ENCODE measurements at places on chromosomes 12 and 14.

- no peak for DNase-seq
Observed at GRCh38 chr12:22014783-22015144, 31.3 kb upstream of the CMAS start.

DNA sequence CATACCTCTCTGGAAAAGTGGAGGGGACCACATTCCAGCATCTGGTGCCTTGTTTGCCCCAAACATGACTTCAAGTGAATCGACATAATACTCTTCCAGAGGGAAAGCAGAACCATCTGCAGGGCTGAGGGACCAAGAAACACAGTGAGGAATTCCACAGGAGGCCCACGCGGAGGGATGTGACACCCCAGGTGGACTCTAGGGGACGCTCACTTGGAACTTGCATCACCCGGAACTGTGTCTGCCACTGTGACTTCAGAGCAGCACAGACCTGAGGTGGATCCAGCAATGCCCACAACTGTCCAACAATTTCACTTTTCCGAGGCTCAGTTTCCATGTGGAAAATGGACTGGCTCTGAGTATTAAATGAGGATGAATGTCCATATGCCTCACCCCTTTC is 14.3 kb upstream of the CLMN start:
- no peak for DNase-seq

DNA sequence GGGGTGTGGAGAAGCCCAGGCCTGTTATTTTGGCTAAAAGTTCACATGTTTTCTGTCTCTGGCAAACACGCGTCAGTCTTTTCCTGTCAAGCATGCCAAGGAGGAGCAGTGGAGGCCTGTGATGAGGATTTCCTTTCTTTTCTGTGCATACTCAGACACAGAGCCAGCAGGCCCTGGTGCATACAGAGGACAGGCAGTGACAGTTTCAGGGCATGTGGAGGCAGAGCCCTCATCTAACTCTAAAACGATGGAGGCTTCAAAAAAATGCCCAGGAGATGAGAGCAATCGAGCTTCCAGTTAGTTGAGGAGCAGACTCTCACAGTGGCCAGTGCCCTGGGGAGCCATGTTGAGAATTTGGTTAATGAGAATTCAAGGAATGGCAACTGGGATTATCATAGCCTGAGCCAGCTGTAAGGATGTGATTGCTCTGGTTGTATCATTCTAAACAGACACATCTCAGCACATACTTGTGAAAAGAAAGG is 66.5 kb downstream of the TRAFD1 start:
- no peak for DNase-seq

GRCh38 chr12:6751767-6752166 is 1.2 kb downstream of the MLF2 start:
- no peak for DNase-seq

- no peak for DNase-seq
Observed at GRCh38 chr14:61940666-61941420, 178.6 kb downstream of the SNAPC1 start.

DNA sequence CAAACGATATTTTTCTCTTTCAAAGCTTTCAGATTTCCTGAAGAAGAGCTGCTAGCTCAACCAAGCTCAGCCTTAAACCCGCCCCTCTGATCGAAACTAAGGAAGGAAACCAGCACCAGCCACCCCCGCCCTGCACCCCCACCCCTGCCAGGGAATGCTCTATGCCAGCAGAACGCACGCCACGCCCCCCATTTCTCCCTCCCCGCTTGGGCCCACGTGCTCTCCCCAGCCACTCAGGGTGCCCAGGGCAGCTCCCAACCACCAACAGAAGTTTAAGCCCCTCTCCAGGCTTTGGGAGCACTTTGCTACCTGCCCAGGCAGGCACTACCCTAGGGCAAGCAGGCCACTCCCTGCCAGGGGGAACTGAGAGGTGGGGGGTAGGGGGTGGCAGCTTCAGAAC is 18.8 kb upstream of the KRT78 start:
- DNase-seq: peak; percentile 40

DNA sequence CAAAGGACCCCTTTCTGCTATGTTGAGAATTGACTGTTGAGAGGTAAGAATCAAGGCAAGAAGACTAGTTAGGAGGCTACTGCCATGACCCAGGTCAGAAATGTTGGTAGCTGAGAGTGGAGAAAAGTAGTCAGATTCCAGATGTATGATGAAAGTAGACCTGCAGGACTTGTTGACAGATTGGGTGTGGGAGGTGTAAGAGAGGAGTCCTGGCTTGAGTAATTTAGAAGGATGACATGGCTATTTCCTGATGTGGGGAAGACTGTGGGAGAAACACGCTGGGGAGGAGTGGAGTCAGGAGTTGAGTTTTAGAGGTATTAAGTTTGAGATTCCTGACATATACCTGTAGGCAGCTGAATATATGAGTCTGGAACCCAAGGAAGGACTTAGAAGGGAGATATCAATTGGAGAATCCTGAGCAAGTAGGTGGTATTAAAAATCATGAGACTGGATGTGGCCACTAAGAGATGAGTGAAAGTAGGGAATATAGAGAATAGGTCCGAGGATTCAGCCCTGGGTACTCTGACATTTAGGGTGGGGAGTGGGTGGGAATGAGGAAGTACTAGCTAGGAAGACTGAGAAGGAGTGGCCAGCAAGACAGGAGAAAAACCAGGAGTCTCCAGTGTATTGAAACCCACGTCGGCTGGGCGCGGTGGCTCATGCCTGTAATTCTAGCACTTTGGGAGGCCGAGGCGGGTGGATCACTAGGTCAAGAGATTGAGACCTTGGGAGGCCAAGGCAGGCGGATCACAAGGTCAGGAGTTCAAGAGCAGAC is 12.6 kb upstream of the DDX47 start:
- DNase-seq: no peak

DNA sequence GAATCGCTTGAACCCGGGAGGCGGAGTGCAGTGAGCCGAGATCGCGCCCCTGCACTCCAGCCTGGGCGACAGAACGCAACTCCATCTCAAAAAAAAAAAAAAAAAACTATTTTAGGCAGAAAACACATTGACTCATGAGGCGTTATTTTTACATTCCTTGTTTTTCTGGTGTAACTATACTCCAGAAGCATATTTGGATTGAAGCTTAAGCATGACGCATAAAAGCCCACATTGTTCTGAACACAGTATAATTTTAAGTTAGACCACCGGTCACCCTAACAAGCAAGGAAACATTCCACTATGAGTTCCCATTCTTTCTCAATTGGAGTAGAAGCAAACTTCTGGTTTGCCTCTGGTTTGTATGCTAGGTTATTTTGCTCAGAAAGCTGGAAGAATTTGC is 173.0 kb downstream of the MYRFL start:
- no peak for DNase-seq

DNA sequence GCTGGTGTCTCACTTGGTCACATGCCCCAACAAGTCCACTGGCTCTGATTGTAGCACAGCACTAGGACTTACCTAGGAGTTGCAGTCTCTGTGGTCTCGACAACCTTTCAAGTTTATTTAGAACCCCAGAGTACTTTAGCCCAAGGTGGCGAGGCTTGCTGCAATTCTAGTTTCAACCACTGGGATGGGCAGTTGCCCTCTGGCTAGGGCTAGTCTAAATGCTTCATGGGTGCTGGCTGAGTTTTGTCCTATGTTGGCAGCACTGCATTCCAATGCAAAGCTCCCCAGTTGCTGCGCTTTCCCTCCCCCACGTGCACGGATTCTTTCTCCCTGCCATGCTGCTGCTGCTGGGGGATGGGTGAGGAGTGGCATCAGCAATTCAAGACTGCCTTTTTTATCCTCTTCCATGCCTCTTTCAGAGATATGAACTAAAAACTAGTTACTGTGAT is 207.9 kb downstream of the SYNE2 start:
- no peak for DNase-seq

DNA sequence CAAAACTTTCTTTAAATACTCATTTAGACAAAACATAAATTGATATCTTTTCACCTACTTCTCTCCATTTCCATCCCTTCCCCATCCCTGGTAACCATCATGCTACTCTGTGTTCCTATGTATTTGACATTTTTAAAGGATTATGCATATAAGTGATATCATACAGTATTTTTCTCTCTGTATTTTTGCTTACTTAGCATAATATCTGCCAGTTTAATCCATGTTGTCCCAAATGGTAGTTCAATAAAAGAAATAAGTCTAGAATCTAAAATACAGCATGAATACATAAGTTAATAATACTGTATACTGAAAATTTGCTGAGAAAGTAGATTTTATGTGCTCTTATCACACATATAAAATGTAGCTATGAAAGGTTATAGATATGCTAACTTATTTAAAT is 190.3 kb upstream of the NAV3 start:
- DNase-seq: no peak

Measured in right hindlimb (tissue), 1 donor.